ENCODE measurements at places on chromosomes 11 and 22. TPM values are rescaled to one million over a fixed set of nuclear protein-coding genes. Genes with fewer than 3 reads are reported as not detected.

DNA sequence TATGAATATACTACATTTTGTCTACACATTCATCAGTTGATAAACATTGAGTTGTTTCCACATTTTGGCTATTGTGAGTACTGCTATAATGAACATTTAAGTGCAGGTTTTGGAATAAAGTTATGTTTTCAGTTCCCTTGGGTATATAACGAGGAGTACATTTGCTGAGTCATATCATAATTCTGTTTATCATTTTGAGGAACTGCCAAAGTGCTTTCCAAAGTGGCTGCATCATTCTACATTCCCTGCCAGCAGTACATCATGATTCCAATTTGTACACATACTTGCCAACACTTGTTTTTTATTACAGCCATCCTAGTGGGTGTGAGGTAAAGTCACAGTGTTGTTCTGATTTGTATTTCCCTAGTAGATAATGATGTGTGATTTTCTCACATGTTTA, 1458.6 kb upstream of the TENM4 start:
- no peak for DNase-seq

DNA sequence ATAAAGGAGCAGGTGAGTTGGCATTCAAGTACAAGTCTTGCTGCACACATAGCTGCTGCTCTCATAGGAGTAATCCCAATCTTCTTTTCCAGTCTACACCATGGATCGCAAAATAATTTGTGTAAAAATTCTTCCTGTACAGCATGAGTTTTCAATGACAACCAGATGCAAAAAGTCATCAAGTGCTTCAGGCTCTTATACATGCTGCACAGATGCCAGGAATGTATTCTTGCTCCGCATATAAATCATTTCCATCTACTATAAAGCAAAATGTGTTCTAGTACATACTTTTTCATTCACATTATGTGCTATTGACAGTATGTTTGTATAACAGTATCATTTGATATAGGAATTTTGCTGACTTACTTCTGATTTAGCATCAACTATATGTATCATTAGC, 35.4 kb downstream of the NXPE2 start:
- DNase-seq: no peak

DNA sequence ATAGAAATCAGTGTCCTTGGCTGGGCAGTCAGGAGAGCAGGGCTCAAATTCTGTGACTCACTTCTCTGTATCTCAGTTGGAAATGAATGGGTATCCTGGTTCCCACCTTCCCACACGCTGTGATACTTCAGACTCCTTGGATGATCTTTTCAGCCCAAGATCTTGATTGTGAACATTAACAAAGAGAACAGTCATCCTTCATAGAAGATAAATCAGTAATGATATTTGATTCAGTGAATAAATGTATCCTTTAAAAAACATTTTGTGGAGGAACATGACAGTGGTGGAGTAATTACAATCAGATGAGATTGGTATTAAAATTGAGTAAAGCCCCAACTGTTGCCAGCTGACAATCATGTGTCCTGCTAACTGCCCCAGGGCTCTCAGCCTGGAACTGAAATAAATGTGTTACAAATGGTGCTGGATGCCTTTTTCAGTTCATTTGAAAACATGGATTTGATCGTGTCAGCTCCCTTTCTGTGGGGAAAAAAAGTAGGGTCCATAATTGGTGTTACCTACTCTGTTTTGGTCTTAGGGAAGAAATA, 72.9 kb upstream of the OR5AN1 start:
- no peak for DNase-seq

The PRR14L gene
- total RNA-seq: 17.5 TPM

GRCh38 chr11:1055109-1055703, 18.7 kb upstream of the MUC6 start:
- no peak for DNase-seq

The APOBEC3C gene
- 10.4 TPM for total RNA-seq

Measured in esophagus muscularis mucosa (tissue), 4 donors.